ENCODE measurements at places on chromosomes 5 and 9.

GRCh38 chr9:135770203-135770535 lies 68.2 kb downstream of the KCNT1 start:
- DNase-seq: no peak

GRCh38 chr5:83563631-83564030 lies 92.1 kb downstream of the VCAN start:
- no peak for DNase-seq

GRCh38 chr5:59264639-59265245 lies 628.8 kb downstream of the PDE4D start:
- DNase-seq: no peak

DNA sequence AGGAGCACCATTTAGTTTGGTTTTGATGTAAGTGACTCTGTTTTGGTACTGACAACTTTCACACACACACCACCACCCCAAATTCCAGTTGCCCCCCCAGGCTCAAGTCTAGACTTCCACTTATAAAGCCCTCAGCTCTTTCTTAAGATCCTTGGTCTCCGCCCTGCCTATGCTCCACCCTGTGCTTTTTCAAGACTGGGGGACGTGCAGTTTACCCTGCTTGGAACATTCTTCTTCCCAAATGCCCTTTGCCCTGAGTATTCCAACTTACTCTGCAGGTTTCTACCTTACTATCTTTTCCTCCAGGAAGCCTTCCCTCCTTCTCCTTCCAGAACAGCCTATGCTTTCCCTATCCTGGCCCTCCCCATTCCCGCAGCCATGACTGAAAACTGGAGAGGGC lies 1.5 kb upstream of the TRIM14 start:
- DNase-seq: no peak

GRCh38 chr5:131328536-131329285 lies 64.9 kb downstream of the CDC42SE2 start:
- DNase-seq: no peak

DNA sequence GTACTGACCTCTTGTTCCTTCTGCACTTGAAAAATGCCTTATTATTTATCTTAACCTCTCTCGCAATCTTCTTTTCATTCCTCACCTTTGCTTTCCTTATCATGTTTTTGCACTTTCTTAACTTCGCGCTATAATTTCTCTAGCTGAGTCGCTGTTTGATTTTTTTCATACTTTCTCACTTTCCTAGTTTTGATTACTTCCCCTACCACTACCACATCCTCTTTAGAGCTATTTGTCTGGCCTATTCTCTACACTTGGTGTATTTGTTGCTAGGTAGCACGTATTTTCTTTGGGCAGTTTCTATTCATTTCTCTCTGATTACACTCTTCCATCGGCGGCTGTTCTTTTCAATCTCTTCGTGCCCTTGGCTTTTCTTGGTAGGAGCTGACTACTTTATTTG lies 611.8 kb downstream of the BNC2 start:
- DNase-seq: no peak

DNA sequence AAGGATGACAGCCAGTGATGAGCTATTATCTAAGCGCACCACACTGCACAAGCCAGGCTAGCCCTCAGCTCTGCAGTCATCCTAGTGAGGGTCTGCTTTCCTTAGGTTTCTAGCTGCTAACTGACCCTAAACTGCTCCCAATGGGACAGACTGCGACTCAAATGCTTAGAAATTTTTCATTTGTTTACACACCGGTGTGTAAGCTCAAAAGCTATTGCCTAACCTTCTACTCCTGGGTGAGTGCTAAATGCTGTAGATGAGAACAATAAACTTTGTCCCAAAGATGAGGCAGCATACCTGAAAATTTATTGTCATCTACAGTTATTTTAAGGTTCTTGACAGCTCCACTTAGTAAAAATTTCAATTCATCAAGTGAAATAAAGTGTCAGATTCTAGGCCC lies 311.4 kb downstream of the TMEM167A start:
- no peak for DNase-seq

DNA sequence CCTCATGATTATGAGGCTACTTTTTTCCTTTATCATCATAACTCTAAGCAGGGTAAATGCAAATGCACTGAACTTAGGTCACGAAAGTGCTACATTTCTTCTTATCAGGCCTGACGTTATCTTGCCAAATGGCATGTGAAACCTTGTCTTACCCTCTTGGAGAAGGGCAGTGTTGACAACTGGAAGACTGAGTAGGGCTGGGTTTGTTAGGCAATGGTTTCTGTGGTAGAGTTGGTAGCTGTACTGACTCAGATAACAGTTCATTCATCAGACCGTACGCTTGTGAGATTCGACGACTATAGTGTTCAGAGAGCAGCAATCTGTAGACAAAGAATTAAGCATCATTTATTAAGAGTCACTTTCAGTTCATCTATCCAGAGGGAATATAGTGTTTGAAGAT lies 127.7 kb downstream of the CPLANE1 start:
- DNase-seq: peak; percentile 75

DNA sequence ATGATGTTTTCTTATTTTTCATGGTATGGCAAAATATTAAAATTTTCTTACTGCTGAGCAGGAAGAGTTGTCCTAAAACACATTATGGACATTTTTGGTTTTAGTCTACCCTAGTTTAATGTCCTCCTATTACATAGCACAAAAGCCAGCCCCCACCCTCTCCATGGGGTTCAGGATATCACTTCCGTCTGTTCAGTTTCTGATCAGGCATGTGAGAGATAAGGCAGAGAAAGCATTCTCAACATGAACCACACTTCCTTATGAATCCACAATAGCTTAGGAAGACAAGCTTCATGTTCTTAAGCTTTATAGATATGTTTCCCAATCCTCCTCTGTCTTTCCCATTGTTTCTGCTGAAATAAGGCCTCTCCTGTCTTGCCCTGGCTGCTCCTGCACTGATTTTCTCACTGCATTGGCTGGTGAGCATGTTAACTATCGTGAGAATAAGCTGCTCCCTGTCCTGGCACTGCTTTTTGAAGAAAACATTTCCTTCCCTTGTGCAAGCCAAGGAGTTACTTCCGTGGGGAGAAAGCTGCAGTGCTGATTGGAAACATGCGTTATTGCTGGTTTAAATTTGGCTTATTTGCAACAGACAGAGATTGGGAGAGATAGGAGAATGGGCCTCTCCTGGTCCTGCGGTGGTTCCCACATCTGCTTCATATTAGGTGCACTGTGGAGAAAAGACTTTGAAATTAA lies 260.3 kb upstream of the RPS23 start:
- no peak for DNase-seq

DNA sequence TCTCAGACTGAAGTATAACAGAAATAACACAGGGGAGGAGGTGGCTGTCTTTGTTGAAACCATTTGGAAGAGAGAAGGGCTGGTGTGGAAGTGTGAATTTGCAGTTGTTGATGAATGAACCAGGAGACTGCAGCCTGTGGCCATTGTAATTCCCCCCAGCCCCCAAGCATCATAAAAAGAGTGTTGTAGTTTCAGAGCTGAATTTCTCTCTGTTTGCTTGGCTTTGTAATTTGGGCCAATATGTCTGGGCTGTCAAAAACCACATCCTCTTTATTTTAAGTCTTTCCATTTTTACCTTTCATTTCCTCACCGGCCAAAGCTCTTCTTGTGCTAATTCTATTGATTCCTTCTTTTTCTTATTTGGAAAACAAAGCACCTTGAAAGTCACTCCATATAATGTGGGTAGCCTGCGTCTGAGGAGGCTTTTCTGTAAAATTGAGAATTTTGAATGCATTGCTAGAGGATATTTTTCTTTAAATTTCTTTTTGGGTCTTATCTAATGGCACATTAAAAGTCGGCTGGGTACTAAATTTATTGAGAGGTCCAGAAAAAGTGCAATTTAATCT lies 383.3 kb downstream of the OSTF1 start:
- no peak for DNase-seq

- DNase-seq: no peak
Measured at GRCh38 chr5:109199799-109200620, 209.8 kb downstream of the PJA2 start.

GRCh38 chr5:147174671-147175265 lies 60.1 kb upstream of the STK32A start:
- DNase-seq: no peak

- no peak for DNase-seq
Measured at GRCh38 chr5:157859227-157859575, 256 bp upstream of the CLINT1 start.

DNA sequence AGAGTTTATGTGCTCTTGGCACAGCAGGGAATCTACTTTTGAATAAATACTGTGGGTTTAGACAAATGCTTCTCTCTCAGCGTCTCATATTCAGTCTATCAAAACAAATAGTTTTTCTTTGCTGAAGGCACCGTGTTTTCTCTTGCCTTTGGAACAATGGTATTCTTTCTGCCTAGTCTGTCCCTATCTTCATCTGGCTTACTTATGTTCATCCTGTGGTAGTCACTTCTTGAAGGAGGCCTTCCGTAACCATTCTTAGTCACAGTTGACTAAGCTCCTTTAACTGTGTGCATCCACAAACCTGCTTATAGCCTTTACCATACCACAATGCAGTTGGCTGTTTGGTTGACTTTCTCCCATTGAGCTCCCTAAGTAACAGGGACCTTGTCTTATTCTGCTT lies 45.9 kb downstream of the LARP1 start:
- no peak for DNase-seq

DNA sequence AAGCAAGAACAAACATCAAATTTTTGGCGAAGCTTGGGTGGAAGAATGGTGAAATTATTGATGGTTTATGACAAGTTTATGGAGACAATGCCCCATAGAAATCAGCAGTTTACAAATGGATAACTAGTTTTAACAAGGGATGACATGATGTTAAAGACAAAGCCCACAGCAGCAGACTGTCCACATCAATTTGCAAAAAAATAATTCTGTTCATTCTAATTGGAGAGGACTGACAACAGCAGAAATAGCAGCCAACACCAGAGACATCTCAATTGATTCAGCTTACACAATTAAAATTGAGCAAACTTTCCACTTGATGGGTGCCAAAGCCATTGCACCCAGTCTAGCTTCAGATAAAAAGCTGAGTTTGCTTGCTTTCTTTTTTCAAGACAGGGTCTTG lies 82.7 kb upstream of the STK32A start:
- no peak for DNase-seq

GRCh38 chr9:79352322-79352721 lies 219.4 kb upstream of the TLE4 start:
- DNase-seq: no peak

DNA sequence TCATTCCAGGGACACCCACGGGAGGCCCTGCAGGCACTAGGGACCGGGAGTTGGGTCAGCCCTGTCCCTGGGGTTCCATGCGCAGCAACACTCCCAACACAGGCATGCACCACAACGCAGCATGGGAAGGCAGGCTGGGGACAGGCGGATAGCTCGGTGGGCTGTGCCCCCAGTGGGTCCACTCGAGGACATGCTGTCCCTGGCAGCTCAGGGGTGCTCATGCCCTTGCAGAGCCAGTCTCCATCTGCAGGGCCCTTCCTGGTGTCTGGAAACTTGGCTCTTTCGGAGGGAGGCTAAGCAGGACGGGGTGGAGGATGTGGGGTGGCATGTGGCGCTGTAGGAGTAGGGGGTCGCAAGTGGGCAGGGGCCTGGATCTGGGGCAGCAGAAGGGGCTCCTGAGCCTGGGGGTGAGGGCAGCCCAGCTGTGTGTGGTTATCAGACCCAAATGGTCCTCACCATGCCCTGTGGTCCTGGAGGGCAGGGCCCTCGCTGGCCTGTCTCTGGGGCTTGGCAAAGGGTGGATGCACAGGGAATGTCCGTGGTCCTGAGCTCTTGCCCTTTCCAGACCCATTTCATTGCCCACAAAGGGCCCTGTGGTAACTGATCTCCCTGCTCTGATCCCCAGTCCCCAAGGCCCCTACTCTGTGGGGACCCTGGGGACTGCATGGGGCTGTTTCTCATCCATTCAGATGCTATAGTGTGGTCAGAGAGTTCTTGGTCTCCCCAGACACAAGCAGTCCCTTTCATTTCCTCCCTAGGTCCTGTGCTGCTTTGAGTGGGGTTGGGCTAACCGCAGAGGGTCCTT lies 90.3 kb upstream of the PHYKPL start:
- no peak for DNase-seq

GRCh38 chr5:131720714-131721113 lies 76.1 kb downstream of the FNIP1 start:
- no peak for DNase-seq

DNA sequence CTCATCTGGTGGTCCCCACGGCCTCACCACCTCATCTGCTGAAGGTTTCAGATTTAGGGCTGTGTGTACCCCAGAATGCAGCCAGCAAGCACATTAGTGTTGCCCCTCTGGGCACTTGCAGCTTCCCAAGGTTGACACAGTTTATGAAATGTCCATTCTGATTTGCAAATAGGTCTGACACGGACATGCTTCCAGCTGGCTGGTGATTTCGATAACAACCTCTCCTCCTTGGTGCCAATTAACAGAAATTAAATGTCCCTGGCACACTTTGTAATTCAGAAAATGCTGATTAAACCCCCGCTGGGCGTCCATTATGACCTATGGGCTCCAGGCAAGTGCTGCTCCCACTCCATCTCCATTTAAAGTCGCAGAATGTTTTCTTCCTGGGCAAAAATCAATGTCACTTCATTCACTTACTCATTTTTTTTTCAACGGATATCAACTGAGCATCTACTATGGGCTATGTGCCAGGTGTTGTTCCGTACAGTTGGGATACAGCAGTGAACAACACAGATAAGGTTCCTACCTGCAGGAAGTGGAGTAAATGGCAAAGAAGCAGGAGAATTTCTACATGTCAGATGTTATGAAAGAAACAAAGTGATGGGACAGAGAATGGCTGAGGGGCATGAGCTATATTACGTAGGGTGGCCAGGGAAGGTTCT lies 32.0 kb downstream of the PLAC8L1 start:
- no peak for DNase-seq

- no peak for DNase-seq
Measured at GRCh38 chr5:177315411-177315810, 3.7 kb upstream of the MXD3 start.

DNA sequence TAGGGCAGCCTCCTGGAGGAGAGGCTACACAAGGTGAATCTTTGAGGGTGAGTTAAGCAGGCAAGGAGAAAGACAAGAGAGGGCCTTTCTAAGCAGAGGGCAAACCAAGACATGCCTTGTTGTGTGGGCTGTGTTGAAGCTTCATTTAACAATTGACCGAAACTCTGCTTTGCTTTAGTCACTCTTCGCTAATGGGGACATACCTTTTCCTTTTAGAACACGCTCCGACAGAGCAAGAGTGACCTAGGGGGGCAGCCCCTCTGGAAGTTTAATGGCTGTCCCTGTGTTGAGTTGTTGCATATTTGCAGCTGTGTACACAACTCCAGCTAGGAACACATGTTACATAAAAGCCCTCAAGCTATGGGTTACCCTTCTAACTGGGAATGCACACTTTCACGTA lies 218.1 kb upstream of the WWC1 start:
- DNase-seq: no peak

GRCh38 chr9:106883626-106884190 lies 20.7 kb downstream of the ZNF462 start:
- DNase-seq: no peak

DNA sequence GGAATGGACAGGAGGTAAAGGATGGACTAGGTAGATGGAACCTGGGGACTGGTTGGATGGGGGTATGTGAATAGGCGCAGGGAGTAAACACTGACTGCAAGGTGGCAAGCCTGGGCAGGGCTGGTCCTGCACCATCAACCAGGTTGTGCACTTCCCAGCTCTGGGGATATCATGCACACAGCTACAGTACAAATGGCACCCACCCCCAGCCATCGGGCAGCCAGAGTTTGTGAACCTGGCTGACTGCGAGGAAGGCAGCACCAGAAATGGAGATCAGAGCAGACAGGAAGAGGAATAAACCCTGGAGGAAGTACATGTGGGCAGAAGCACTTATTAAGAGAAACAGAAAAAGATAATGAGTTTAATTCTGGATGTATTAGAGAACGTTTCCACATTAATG lies 229.1 kb downstream of the ESM1 start:
- no peak for DNase-seq

Data from erythroblast (primary cell).